ENCODE measurements at places on chromosomes 12 and 14.
A peak's percentile ranks its signal among the peaks of the same experiment; 100 is the strongest.

DNA sequence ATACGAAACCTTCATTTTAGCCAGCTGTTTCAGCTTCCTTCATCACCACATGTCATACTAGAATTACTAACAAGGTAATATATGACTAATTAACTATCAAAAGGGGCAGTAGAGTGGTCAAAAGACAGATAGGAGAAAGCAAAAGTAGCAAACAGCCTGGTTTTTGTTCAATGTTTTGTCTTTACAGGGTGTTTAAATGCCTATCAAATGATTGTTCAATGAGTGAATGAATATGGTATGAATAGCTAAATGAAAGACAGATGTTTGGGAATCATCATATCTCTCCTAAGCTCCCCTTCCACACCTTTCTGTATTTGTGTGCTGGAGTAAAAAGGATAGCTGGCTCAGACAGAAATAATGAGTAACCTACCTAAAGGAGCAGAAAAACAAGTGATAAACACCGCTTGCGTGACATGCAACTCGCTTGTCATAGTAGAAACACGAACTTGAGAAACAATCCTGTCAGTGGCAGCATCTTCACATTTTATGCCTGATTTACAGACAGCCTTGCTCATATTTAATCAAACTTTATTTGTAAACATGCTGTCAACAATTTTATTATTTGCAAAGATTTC is 34.2 kb downstream of the ABCC9 start:
- DNase-seq = no peak

GRCh38 chr12:114450515-114451300 is 44.8 kb upstream of the TBX5 start:
- DNase-seq = no peak

DNA sequence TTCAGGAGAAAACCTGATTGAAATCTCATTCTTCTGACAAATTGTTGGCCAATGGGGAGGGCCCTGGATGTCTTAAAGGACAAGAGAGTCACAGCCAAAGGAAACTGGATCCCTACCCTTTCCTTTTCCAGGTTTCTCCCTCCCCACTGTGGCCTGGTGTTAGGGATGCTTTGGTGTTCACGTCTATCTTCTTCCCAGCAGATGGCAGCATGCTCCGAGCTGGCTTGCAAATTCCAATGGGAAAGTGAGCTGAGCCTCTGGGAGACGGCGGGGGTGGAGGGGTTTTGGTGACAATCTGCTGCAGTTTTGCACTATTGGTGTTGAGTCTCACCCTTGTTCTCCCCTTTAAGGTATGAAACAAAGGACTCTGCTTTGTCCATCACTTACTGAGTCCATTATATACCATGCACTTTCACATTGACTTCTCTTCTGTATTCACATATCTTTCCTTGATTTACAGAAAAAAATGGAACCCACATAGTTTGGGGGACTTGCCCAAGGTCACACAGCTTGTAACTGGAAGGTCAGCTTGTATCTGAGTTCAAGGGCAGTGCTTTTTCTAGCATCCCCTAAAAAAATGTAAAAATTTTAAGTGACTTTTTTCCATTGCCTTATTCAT is 39.3 kb downstream of the CCDC177 start:
- no peak for DNase-seq

DNA sequence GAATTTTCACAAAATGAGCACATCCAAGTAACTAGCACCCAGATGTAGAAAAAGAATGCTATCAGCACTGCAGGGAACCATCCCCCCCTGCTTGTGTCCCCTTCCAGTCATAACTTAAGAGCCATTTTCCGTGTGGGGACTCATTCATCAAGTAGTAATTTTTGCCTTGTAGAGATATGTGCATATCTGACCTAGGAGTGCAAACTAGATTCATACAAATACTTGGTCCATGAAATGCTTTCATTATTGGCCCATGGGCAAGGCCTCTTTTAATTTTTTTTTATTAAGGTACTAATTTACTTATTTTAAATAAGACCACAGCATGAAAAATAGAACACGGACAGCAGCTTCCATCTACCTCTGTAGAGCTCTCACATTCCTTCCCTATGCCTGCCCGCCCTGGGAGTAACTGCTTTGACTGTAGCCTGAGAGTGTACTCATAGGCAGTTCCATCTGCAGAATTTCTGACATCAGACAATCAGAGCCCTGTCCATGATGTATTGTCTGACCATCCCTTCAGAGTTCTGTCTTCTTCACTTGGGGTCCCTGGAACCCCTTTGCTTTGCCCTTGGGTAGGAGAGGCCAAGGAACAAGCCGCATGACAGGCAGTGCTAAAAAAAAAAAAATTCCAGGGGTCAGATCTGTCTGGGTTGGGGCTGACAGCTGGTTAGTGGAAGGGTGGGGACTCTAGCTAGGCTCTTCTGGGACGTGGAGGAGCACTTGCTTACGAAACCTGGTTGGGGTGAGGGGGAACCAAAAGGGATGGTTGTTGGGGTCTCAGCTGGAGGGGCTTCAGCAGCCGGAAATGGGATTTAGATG is 131.7 kb downstream of the C12orf75 start:
- DNase-seq = no peak

DNA sequence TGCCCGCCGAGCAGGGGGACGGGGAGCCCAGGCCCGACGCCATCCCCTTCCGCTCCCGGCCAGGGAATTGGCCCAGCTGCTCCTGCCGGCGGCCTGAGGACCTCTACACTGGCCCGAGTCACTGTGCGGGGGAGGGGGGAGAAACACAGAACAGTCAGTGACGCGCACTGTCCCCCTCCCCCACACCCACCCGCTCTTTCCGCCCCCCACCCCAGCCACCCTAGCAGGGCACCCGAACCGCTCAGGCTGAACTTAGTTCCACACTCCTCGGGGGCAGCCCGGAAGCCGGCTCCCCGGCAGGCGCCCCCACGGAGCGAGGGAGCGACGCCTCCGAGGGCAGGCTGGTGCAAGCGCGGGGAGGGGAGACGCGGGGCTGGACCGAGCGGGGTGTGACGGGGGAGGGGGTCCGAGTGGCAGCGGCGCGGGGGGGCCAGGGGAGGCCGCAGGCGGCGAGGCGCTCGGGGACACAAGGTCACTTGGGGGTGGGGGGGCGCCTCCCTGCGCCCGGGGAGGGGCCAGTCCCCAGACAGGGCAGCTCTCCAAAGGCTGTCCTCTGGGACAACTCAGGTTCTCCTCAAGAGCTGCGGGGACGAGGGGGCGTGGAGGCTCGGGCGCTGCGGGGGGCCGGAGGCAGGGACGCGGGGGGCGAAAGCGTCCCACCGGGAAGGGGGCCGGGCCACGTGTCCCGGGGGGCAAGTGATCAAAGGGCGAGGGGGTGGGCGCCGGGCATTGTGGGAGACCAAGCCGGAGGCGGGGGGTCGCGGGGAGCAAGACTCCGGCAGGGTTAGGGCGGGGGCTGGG is 648 bp downstream of the CHD4 start:
- peak; percentile 49 for DNase-seq

GRCh38 chr14:104140463-104141331 is 2.3 kb downstream of the KIF26A start:
- DNase-seq = no peak

DNA sequence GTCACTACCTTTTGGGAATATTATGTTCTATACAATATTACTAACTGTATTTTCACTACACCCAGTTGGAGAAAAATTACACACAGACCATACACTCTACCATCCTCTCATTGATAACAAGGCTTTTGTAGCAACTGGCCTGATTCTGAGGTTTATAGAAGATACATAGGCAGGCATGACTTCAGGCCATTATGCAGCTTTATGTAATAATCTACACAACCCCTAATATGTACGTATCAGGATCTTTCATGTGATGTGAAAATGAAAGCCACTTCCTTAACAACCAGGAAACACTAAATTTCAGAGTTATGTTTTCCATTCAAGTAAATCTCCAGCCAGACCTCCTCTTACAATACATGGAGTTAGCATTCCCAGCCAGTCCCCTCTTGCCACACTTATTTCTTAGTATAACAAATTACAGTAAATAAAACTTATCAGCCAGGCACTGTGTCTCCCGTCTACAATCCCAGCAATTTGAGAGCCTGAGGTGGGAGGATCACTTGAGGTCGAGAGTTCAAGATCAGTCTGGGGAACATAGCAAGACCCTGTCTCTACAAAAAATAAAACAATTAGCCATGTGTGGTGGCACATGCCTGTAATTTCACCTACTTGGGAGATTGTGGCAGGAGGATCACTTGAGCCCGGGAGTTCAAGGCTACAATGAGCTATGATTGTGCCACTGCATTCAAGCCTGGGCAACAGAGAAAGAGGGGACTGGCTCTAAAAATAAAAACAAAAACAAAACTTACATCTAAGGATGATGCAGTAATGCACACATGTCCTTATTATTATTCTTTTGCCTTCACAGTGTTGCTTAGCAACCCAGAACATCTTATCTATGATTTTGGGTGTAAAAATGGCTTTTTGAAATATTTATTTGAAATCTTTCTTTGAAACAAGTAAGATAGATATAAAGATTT is 10.4 kb upstream of the OSBPL8 start:
- DNase-seq = no peak

- no peak for DNase-seq
Observed at GRCh38 chr12:116492703-116493324, 66.4 kb upstream of the MAP1LC3B2 start.

GRCh38 chr12:115295886-115296285 is 611.9 kb upstream of the TBX3 start:
- DNase-seq = no peak

- DNase-seq = no peak
Observed at GRCh38 chr12:20089077-20089476, 279.3 kb upstream of the PDE3A start.

GRCh38 chr14:102688290-102688689 is 89.0 kb upstream of the TRAF3 start:
- DNase-seq = no peak

GRCh38 chr12:15444523-15444922 is 122.2 kb downstream of the PTPRO start:
- no peak for DNase-seq
